MCF 10A (cell line): ENCODE measurements at places on chromosomes 6 and 20.

DNA sequence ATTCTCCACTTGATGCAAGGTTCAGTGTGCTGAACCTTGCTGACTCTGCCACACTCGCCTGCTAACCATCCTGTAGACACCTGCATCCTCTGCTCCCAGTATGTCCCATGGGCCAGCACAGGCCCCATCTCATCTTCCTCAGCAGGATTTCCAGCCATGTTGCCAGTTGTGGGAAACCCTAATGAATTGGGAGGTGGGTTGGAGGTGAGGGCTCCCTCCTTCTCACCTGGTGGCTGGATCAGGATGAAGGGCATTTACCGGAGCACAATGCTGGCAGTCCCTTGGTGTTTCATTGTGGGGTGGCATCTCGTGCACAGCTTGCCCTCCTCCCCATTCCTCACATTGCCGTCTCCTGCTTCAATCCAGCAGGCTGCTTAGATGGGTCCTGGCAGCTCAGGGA lies 204.3 kb upstream of the FOXQ1 start:
- peaks cover 35% of the 10 kb centered on the region for H3K4me1 ChIP-seq
- H3K4me3 ChIP-seq: no peak overlapping the region
- DNase-seq: no peak
- no peaks in the 10 kb centered on the region for H3K27me3 ChIP-seq
- no peaks in the 10 kb centered on the region for H3K36me3 ChIP-seq

DNA sequence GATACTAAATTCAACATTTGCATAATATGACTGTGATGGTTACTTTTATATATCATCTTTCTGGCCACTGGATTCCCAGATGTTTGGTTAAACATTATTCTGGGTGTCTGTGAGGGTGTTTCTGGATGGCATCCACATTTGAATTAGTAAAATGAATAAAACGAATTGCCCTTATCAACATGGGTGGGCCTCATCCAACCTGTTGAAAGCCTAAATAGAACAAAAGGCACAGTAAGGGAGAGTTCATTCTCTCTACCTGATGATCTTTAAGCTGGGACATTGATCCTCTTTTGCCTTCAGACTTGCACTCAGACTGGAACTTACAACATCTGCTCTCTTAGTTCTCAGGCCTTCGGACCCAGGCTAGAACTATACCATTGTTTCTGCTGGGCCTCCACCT lies 57.6 kb downstream of the CD24 start:
- no peak overlapping the region for H3K4me3 ChIP-seq
- no peaks in the 10 kb centered on the region for H3K36me3 ChIP-seq
- no peaks in the 10 kb centered on the region for H3K27me3 ChIP-seq
- no peak for DNase-seq
- H3K4me1 ChIP-seq: peaks cover 6% of the 10 kb centered on the region

- H3K4me3 ChIP-seq: no peak overlapping the region
- no peaks in the 10 kb centered on the region for H3K36me3 ChIP-seq
- H3K4me1 ChIP-seq: peaks cover 34% of the 10 kb centered on the region
- no peak for DNase-seq
- H3K27me3 ChIP-seq: no peaks in the 10 kb centered on the region
Measured at GRCh38 chr20:17538517-17539170, 7.5 kb upstream of the BFSP1 start.

DNA sequence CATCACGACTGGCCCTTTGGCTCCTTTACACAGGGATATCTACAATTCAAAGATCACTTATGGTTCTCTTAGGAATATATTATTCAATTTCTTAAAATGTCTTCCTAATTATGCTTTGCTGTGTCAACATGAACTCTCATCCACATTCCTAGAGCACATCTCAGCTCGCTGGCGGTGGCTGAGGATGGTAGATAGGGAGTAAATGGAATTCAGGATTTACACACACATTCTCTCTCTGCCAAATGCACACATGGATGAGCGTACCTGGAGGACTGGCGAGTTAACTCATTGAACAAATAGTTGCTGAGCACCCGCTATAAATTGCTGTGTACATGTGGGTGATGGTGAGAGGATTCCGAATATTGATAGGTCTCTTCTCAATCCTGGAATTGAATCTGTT lies 4.8 kb upstream of the MRPS10 start:
- H3K4me1 ChIP-seq: peaks cover 32% of the 10 kb centered on the region
- no peak overlapping the region for H3K4me3 ChIP-seq
- no peak overlapping the region for H3K27ac ChIP-seq

GRCh38 chr6:41443616-41444525 lies 102.3 kb upstream of the FOXP4 start:
- no peak overlapping the region for H3K4me3 ChIP-seq
- H3K27me3 ChIP-seq: peaks cover 71% of the 10 kb centered on the region
- H3K27ac ChIP-seq: no peak overlapping the region
- no peaks in the 10 kb centered on the region for H3K4me1 ChIP-seq
- DNase-seq: no peak

DNA sequence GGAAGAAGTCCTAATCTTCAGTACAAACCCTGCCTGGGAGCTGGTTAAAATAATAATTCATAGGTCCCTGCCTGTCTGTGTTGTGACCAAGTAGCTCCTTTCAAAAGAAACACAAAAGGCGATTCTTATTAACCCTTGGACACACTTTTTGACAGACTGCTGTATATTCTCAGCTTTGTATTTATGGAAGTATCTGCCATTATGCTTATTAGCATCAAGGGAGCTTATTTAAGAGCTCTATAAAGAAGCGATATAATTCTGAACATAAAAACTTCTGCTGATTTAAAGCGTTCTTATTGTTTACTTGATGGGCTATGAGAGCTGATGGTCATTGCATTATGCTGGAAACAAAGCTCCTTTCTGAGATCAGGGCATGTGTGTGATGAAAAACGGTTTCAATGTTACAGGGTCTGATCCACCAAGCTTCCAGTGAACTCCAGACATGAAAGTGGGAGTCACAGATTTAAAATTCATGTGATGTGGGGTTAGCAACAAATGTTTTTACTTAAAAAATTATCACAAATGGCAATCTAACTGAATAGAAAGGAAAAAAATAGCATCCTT lies 181.8 kb upstream of the PDE10A start:
- no peak for DNase-seq
- H3K36me3 ChIP-seq: no peaks in the 10 kb centered on the region
- H3K4me3 ChIP-seq: no peak overlapping the region
- no peaks in the 10 kb centered on the region for H3K4me1 ChIP-seq

GRCh38 chr6:89667872-89668556 lies 29.5 kb upstream of the LYRM2 start:
- no peak overlapping the region for H3K27ac ChIP-seq
- peaks cover 92% of the 10 kb centered on the region for H3K36me3 ChIP-seq
- H3K27me3 ChIP-seq: no peaks in the 10 kb centered on the region
- no peak for DNase-seq
- H3K4me3 ChIP-seq: no peak overlapping the region
- H3K4me1 ChIP-seq: no peaks in the 10 kb centered on the region

DNA sequence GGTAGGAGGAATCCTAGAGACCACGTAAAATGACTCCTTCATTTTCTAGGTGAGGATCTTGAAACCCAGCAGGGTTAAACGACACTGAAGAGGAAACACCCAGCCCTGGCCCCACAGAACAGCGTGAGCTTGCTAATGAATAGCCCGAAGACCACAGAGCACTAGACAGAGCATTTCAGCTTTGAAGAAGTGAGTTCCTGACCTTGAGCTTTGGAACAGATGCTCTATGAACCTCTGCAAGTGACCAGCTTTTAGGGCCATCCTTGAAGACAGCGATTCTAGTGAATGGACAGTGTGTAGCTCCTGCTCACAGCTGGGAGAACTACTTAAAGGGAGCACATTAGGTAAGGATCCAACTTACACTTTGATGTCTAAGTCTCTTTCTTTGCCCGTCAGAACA lies 74.0 kb upstream of the FRMD1 start:
- no peak overlapping the region for H3K27ac ChIP-seq
- H3K27me3 ChIP-seq: peaks cover 34% of the 10 kb centered on the region
- H3K36me3 ChIP-seq: peaks cover 6% of the 10 kb centered on the region
- DNase-seq: no peak
- H3K4me1 ChIP-seq: peaks cover 12% of the 10 kb centered on the region
- no peak overlapping the region for H3K4me3 ChIP-seq

GRCh38 chr6:74731931-74732330 lies 473.9 kb downstream of the COL12A1 start:
- no peaks in the 10 kb centered on the region for H3K27me3 ChIP-seq
- peaks cover 28% of the 10 kb centered on the region for H3K4me1 ChIP-seq
- peak overlapping the region; percentile 27 for H3K27ac ChIP-seq
- H3K36me3 ChIP-seq: peaks cover 5% of the 10 kb centered on the region
- DNase-seq: no peak
- H3K4me3 ChIP-seq: no peak overlapping the region

DNA sequence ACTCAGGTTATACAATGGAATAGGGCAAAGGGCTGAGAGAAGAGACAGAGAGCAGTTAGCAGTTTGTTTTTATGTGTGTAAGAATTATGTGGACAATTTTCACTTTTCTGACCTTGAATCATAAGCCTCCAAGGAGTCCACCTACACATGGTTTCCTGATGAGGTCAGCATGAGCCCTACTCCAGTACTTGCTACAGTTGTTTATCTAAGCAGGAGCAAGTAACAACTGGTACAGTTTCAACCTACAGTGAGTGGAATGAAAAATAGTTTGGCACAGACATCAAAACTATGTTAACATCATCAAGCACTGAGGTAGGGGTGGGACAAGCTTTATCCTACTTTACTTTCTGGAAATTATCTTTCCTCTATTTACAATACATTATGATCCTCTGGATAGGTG lies 426.7 kb upstream of the ID4 start:
- H3K4me1 ChIP-seq: peaks cover 9% of the 10 kb centered on the region
- no peak overlapping the region for H3K4me3 ChIP-seq
- DNase-seq: peak; percentile 89
- H3K27me3 ChIP-seq: no peaks in the 10 kb centered on the region
- peaks cover 6% of the 10 kb centered on the region for H3K36me3 ChIP-seq
- H3K27ac ChIP-seq: no peak overlapping the region

DNA sequence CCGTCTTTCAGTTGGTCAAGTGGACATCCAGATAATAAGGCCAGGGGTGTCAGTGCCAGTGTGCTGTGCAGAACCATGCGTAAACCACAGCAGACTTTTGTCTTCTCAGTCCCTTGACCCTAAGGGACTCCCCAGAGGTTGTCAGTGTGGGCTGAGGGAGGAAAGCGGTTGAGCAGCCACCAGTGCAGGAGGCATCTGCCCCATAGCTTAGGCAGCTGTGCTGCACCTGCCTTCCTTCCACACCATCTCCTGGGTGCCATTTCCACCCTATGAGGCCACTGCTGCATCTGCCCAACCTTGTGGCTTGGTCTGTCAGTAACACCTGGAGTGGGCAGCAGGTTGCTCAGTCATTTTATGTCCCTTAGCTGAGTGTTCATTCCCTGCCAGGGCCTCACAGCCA lies 26.0 kb downstream of the PRPF6 start:
- no peak overlapping the region for H3K4me3 ChIP-seq
- H3K27me3 ChIP-seq: no peaks in the 10 kb centered on the region
- H3K27ac ChIP-seq: no peak overlapping the region
- no peaks in the 10 kb centered on the region for H3K4me1 ChIP-seq

GRCh38 chr6:165864925-165865324 lies 201.9 kb upstream of the PDE10A start:
- H3K36me3 ChIP-seq: no peaks in the 10 kb centered on the region
- no peaks in the 10 kb centered on the region for H3K4me1 ChIP-seq

DNA sequence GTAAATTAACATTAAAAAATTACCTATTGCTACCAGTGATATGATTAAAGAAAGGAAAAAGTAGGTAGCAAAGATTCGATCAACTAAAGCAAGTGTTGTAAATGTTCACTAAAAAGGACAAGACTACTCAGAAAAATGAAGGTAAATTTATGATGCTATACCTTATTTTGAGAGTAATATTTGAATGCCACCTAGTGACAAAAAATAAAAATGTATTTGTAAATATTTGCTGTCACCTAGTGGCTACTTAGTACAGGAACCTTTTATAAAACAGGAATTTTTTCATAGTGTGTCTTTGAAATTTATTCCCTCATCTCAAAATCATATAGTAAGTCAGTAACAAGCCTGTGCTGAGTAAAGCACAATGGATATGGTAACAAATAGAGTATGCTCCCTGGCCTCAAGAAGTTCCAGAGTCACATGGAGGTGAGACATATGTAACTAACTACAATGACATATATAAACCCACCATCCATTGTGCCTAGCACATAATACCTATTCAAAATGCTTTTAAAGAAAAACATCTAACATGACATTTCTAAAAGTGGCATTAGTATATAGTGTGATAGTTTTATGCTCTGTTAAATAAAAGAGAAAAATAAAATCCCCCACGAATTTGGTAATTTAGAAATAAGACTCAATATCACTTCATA lies 193.1 kb upstream of the SIM1 start:
- peak; percentile 34 for DNase-seq
- no peak overlapping the region for H3K27ac ChIP-seq
- H3K36me3 ChIP-seq: peaks cover 17% of the 10 kb centered on the region

DNA sequence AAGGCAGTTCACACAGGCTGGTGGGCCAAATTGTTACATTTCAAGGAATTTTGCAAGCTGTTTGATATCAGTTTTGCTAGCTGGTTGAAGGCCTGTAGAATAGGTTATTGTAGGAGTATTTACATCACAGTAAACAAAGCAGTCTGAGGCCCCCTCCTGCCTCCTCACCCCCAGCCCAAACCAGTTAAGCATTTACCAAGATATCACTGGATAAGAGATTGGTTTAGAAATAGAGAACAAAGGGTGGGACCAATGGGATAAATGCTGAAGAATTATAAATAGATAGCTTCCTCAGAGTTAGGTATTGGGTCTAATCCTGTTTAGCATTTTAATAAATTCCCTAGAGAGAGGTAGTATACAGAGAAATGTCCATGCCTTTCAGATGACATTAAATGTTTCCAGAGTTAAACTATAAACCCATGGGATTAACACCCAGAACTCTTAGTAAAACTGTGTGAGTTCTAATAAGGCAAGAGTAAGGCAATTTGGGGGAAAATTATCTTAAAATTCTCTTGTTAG lies 2.3 kb upstream of the PHACTR2 start:
- no peaks in the 10 kb centered on the region for H3K36me3 ChIP-seq
- no peak for DNase-seq
- no peaks in the 10 kb centered on the region for H3K27me3 ChIP-seq
- H3K27ac ChIP-seq: peak overlapping the region; percentile 59
- no peak overlapping the region for H3K4me3 ChIP-seq

GRCh38 chr20:10132387-10132786 lies 86.2 kb upstream of the SNAP25 start:
- DNase-seq: no peak
- H3K4me3 ChIP-seq: no peak overlapping the region
- no peak overlapping the region for H3K27ac ChIP-seq
- peaks cover 78% of the 10 kb centered on the region for H3K27me3 ChIP-seq
- no peaks in the 10 kb centered on the region for H3K36me3 ChIP-seq
- H3K4me1 ChIP-seq: peaks cover 16% of the 10 kb centered on the region

GRCh38 chr20:52039790-52040189 lies 151.8 kb downstream of the ZFP64 start:
- H3K27me3 ChIP-seq: no peaks in the 10 kb centered on the region
- no peak overlapping the region for H3K27ac ChIP-seq
- H3K4me3 ChIP-seq: no peak overlapping the region
- DNase-seq: no peak

GRCh38 chr6:144434308-144434990 lies 149.3 kb downstream of the UTRN start:
- DNase-seq: peak; percentile 55
- peaks cover 11% of the 10 kb centered on the region for H3K4me1 ChIP-seq
